RPMI8226 (cell line): ENCODE measurements at places on chromosomes 1 and 21.

DNA sequence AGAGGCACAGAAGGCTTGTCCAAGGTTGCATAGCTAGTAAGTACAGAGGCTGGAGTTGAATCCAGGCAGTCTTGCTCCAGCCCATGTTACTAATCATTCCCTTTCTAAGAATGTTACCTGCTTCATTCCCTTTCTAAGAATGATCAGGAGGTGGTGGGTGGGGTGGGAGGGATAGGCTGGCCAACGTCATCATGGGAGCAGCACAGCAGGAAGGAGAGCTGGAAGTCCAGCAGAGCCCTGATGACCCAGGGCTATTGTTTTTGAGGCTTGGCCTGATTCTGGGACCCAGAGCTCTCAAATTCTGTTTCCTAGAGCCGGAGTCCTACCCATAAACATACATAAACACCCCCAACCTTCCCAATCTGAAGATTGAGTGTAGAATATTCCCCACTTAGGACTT lies 11.8 kb upstream of the CSF1 start:
- DNase-seq = no peak

DNA sequence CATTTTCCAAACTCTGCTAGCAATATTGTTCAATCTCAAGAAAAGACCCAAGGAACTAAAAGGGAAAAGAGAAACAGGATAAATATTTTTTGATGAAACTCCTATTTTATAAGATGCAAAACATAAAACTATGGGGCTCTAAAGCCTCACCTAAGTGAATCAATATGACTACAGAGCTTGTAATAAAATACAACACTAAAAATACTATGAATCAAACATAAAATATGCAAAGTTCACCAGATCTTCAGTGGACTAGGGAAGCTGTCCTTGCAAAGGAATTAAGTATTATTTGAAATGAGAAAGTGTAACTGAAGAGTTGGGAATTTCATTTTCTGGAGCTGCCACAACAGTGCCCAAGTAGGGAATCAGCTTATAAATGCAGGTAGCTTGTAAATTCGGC lies 124.5 kb downstream of the CRB1 start:
- DNase-seq = no peak

DNA sequence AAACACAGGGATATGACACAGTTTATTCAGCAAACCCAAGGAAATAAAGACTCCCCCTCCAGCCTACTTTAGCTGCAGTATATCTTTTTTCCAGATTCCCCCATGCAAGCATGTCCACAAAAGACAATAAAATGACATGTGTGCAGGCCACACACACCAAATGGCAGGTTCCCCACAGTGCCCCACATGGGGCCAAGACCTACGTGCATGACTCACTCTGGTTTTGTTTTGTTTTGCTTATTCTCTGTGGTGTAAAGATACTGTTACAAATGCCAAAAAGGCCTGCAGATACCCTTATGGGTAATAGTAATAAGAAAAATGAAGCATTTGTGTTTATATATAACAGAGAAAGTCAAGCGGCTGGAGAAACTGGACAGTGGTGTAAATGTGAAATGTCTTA lies 71.6 kb downstream of the RD3 start:
- DNase-seq = no peak

GRCh38 chr1:227885135-227885647 lies 62.5 kb downstream of the WNT9A start:
- DNase-seq = peak; percentile 61

GRCh38 chr1:67433837-67434236 lies 3.6 kb upstream of the SERBP1 start:
- peak; percentile 12 for DNase-seq

DNA sequence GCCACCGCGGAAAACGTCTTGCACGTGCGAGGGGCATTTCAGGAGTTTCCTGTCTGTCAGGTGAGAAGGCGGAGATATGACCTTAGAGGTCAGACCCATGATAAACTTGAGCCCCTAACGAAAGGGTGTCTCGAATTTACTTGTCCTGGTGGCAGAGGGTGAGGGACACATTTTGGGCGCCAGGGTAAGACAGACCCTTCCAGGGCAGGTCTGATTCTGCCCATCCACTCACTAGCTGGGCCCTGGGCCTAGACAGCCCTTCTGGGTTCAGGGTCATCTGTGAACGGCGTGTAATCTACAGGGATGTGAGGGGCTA lies 395 bp upstream of the CSRP1 start:
- DNase-seq = no peak

DNA sequence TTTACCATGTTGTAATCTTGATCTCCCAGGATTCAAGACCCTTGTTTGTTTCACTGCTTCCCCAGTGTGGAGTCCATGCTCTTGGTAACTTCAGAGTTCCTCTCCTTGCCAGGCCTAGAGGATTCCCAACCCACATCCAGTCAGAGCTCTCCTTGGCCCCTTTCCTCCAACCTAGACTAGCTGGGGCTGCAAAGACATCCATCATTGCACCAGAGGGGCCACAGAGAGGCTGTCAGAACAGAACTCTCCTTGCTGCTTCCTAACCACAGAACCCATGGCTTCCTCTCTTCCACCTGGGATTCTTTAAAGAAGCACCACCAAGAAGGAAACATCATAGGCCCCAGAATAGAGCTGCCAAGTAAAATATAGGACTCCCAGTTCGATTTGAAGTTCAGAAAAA lies 81.0 kb downstream of the HMGB4 start:
- no peak for DNase-seq

GRCh38 chr1:246107516-246108277 lies 399.4 kb downstream of the SMYD3 start:
- DNase-seq = no peak

DNA sequence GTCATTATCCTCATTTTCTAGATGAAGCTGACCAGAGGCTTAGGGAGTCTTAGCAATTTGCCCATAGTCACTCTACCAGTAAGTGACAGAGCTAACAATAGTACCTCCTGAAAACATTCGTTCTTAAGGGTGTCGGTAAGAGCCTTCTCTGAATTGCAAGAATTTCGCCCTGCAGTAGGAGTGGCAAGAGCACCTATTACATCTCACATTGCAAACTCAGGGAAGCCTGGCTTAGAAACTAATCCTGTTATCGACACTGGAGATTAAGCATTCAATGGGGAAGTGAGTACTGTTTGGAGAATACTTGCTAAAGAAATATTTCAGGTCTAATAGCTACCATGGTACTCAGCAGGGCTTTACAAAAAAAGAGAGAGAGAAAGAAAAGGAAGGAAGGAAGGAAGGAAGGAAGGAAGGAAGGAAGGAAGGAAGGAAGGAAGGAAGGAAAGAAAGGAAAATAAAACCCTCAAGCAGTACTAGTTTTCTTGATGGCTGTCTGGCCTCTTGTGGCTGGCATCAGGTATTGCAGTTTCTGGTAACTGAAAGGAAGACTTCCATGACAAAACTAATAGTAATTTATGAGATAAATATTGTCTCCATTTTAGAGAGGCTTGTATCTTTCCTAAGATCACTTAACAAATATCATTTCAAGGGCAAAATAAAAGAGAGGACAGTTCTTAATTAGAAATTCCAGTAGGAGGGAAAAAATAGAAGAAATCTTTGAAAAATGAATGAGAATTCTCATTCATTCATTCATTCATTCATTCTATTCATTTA lies 10.4 kb downstream of the C1orf226 start:
- DNase-seq = peak; percentile 49

DNA sequence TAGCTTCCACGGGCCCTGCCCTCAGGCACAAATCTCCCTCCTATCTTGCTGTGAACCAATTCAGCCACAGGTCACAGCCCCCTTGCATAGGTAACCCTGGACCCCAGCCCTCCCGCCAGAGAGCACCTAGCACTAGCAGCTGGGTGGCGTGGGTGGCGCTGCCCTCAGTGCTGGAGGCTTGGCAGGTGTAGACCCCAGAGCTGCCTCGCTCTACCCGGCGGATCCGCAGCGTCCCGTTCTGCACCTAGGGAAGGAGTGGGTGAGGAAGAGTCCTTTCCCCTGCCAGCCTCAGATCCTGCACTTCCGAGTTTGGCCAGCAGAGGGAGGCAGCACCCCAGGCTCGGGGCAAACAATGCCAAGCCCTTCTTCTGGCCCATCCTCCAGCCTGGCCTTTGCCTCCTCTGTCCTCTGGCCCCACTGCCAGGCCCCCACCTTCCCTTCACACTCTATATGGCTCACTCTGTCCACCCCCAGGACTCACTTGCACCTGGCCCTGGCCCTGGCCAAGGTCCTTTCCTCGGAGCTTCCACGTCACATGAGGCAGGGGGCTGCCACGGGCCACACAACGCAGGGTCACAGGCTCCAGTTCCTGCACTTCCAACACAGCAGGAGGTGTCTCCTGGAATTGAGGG lies 9.0 kb downstream of the IGSF9 start:
- peak; percentile 79 for DNase-seq

GRCh38 chr1:96090134-96090533 lies 631.5 kb upstream of the PTBP2 start:
- no peak for DNase-seq

GRCh38 chr1:160376525-160377131 lies 9.8 kb downstream of the NHLH1 start:
- DNase-seq = peak; percentile 54

- no peak for DNase-seq
These were observed 75.8 kb upstream of the TSPAN2 start for GRCh38 chr1:115164940-115165705.

GRCh38 chr1:36007741-36008140 lies 76.2 kb upstream of the TEKT2 start:
- no peak for DNase-seq

GRCh38 chr1:228109962-228110488 lies 926 bp upstream of the MRPL55 start:
- DNase-seq = no peak
